Iris pigment epithelial cell (primary cell): ENCODE measurements at places on chromosomes 2 and 18.

GRCh38 chr18:7764405-7764804 lies 197.3 kb downstream of the PTPRM start:
- no peak for DNase-seq

DNA sequence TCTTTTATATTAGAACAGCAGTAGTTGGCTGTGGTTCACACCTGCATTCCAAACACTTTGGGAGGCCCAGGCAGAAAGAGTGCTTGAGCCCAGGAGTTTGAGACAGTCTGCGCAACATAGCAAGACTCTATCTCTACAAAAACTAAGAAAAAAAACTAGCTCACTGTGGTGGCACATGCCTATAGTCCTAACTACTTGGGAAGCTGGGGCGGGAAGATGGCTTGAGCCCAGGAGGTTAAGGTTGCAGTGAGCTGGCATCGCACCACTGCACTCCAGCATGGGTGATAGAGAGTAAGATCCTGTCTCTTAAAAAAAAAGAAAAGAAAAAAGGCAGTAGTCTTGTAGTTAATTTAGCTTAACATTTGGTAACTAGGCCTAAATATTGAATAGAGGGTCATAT lies 136.6 kb downstream of the AGPS start:
- no peak for DNase-seq

GRCh38 chr2:240615820-240616547 lies 9.3 kb upstream of the GPR35 start:
- DNase-seq: no peak

- no peak for DNase-seq
Observed at GRCh38 chr2:195531754-195532153, 125.3 kb upstream of the SLC39A10 start.

DNA sequence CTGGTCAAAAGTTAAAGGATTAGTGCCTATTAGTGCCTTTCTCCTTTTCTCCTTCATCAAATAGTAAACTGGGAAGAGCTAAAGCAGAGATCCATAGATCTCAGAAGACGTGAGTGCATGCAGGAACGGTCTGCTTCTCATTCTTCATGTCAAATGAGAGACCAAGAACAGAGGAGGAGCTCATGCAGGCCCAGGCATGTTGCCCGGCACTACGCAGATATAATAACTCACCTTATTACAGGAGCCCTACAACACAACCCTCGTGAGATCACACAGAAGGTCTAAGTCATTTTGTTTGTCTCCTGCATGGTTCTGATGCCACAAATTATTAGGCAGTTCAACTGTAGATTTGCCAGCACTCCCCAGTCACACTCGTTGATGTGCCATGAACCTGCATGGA lies 71.8 kb downstream of the CMPK2 start:
- DNase-seq: no peak
